ENCODE measurements at places on chromosomes 3 and 15. TPM values are rescaled to one million over a fixed set of nuclear protein-coding genes. Genes with fewer than 3 reads are reported as not detected.

The SOX14 gene
- total RNA-seq, result not detected

GRCh38 chr3:178808748-178809147, 262.9 kb downstream of the ZMAT3 start:
- no peak for DNase-seq

DNA sequence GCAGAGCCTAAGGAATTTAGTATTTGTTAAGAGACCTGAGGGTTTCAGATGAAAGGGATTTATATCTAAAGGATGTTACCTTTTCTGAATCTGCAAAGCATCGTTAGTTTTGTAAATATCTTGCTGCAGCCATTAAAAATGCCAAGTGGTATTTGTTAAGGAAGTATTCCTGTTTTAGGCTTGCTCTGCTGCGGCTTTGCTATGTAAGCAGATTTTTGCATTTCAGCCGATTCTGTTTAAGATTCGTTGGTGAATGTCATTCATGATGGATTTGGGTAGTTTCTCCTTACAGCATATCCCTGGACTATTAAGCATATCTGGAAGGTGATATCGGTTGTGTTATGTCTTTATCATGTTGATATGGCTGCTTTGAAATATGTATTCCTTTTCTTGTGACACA, 1.0 kb downstream of the USP8 start:
- no peak for DNase-seq

DNA sequence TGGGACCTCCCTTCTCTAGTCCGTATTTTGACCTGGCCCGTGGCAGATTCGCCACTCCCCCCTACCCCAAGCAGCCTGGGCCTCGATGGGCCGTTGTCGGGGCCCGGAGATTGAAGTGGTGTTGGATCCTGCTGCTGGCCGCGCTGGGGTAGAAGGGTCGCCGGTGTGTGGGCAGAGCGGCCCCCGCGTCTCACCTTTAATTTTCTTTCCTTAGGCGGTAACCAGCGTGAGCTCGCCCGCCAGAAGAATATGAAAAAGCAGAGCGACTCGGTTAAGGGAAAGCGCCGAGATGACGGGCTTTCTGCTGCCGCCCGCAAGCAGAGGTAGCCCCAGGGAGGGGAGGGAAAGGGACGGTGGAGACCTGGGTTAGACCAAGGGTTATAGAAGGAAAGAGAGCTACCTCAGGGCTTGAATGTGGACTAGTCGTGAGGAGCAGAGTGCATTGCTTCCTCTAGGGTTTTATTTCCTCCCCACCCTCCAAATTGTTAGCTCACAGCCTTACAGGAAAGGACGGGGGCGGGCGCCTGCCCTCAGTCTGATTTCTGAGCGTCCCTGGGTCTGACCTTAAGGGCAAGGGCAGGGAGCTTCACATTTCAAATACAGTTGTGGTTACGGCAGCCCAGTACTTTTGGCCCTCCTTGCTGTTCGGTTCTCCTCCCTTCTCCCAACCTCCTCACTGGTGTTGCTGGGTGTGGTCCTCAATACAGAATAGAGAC, 799 bp downstream of the SERF2 start:
- no peak for DNase-seq

DNA sequence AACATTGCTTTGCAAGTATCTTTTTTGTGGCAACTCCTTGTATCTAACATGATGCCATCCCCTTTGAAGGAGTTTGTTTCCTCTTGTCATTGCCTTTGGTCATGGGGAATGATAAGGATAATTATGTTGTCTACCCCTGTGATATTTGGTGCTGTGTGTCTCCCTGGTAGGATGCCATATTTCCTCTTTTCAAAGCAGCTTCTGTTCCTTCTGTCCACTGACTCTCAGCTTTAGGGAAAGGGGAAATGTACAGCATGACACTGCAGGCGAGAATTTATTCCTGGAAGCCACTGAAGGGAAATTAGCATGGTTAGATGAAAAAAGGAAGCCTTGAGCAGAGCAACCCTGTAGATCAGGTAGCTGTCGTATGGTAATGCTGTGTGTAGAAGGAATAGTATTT, 576.7 kb downstream of the CADM2 start:
- no peak for DNase-seq

GRCh38 chr3:30633718-30634117, 27.3 kb downstream of the TGFBR2 start:
- no peak for DNase-seq

Data from Caki2 (cell line).